ENCODE measurements at places on chromosomes 11 and 22.

GRCh38 chr22:19523240-19524169 is 705 bp downstream of the CLDN5 start:
- DNase-seq, result no peak

GRCh38 chr11:100820621-100821020 is 133.5 kb downstream of the ARHGAP42 start:
- DNase-seq, result no peak

DNA sequence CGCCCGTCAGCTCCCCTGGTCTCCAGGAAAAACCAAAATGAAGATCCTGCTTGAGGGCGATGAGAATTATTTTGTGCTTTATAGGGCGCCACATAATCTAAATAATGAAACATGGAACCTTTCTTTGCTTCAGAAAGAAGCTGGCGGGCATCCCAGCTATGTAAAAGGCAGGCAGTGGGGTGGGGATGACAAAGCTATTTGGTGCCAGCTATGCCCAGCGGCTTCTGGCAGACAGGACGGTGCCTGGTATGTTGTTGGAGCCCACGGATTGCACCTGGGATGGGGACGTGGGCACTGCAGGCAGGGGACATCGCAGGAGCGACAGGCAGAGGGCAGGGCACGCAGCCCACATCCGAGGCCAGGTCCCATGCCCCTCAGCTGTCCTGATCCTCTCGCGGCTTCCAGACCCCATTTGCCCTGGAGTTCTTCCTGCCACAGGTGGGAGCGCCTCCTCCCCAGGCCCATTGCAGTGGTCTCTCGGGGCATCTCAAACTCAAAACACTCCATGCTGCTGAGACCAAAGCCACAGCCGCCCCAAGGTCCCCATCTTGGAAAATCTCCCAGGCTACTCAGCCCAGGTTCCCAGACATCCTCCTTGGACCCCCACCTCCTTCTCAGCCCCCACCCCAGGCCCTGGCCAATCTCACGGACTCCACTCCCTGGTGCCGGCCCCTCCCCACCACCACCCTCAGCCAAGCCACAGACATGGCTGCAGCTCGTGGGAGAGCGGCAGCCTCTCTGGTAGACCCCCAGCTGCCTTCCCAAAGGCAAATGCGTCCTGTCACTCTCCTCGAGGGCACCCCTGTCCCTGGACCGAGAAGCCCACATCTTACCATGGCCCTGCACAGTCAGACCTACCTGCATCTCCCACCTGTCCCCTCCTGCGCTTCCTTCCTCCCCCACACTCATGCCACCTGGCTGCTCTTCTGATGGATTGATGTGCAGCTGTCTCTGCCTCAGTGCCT is 45.7 kb downstream of the SHISAL1 start:
- no peak for DNase-seq

- DNase-seq, result no peak
Measured at GRCh38 chr11:77203901-77204753, 76.1 kb downstream of the MYO7A start.

- peak; percentile 43 for DNase-seq
Measured at GRCh38 chr11:122659676-122660554, 4.4 kb downstream of the UBASH3B start.

GRCh38 chr11:15208378-15209222 is 93.9 kb downstream of the INSC start:
- peak; percentile 68 for DNase-seq

GRCh38 chr22:20430720-20431510 is 6.7 kb downstream of the SCARF2 start:
- DNase-seq, result peak; percentile 85

- DNase-seq, result no peak
Measured at GRCh38 chr11:44870181-44870580, 80.5 kb downstream of the TP53I11 start.

DNA sequence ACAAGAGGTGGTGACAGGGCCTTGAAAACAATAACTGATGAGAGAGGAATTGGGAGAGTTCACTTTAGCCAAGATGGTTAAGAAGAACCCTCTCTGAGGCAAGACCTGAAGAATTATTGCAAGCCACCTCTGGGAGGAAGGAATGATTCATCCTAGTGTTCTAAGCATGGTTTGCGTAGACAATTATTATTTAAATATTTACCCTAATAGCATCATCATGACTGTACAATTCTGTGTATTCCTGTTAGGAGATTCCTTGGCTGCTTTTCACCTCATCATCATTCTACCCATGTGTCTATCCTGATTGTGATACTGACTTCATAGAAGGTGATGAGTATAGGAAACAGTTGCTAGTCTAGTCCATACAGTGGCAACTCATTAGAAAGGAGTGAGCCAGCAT is 264.4 kb downstream of the DDX10 start:
- no peak for DNase-seq

DNA sequence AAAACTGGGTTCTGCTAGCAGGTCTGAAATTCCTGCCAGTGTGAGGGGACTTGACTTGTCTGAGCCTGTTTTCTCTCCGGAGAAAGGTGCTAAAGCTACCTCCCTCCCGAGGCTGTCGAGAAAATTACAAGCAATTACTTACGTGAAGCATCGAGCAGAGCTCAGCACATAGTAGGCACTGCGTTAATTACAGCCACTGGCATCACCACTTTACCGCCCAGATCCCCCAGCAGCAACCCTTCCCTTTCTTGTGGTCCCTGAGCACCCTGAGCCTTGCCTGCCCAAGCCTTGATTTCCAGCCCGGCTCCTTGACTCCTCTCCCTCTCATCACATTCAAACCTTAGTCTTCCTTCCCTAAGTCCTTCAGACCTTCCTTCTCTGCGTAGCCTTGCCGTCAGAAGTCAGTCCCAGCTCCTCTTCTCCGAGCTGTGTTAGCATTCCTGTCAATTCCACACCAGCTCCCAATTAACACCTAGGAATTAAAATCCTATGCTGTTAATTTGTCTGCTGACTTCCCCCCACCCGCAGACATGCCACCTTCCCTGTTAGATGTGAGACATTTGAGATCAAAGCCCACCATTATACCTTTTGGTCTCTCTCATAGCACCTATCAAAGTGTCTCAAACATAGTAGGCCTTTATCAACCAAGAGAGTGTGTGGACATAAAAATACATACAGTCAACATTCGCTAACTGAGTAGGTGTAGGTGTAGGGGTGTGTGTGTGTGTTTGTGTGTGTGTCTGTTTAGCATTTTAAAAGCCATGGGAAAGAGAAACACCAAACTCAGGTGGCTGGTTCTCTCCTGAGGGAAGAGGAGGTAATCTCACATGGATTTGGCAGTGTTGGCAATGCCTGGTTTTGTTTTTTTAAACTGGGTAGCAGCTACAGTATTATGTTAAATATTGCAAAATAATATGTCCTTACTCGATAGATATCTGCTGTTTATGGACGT is 2.8 kb upstream of the KCNJ5 start:
- DNase-seq, result no peak

- DNase-seq, result no peak
Measured at GRCh38 chr11:70710601-70711000, 312.3 kb downstream of the CTTN start.

DNA sequence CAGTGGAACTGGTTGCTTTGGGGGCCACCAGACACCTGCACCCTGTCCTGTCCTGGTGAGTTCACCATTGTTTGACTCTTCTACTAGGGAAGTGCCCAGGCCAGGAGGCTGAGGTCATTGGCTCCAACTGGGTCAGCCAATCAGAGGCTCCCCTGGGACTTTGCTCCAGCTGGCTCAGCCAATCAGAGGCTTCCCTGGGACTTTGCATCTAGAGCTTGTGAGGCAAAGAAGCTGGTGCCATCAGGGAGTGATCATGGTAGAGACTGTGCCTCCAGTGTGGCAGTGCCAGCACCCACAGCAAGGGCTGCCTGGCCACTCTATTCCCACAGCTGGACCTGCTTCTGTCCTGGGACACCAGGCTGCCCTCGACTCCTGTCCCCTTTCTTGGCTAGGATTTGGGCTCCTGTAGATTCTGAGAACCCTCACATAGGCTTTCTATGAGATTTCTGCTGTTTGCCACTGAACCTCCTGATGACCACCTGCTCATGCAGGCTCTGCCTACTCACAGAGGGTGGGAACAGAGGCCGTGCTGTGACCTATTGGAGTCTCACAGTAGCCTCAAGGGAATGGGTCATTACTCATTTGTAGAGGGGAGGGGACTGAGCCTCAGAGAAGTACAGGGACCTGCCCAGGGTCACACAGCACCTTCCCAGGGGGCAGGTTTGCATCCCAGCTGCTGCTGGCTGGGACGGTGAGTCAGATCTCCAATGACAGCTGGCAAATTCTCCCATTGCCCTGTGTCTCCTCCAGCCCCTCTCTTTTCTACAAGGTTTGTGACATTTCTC is 59.2 kb upstream of the SHISAL1 start:
- no peak for DNase-seq

DNA sequence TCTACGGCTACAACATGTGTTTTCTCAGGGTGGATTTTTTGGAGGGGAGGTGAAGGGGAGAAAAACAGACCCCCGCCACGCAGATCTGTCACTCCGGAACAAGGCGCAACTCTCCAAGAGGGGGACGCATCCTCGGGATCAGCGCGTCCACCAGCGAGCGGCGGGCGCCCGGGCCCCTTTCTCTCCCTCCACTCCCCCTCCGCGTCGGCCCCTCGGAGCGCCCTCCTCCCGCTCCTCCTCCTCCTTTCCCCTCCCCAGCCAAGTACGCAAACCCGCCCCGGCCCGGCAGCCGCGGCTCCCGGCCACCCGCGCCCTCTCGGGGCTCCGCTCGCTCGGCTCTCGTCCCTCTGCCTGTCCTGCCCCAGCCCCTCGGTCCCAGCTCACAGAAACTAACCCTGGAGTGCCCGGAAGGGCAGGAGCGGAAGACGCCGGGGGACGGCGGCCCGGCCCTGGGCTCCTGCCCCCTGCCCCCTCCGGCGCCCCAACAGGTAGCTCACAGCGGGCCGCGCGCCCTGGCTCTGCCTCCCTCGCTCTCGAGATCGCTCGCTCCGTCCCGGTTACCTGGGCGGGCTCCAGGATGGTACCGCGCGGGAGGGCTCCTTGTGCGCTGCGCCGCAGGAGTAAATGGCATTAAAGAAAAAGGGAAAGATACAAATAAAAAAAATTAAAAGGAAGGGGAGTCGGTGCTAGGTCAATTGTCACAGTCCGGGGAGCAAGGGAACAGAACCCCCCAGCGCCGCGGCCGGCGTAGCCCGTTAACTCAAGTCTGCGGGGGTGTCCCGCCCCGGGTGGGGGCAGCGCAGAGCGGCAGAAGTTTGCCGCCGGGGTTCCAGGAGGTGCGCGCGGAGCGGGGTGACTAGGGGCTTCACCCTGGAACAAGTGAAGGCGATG is 131.4 kb upstream of the C11orf58 start:
- no peak for DNase-seq

DNA sequence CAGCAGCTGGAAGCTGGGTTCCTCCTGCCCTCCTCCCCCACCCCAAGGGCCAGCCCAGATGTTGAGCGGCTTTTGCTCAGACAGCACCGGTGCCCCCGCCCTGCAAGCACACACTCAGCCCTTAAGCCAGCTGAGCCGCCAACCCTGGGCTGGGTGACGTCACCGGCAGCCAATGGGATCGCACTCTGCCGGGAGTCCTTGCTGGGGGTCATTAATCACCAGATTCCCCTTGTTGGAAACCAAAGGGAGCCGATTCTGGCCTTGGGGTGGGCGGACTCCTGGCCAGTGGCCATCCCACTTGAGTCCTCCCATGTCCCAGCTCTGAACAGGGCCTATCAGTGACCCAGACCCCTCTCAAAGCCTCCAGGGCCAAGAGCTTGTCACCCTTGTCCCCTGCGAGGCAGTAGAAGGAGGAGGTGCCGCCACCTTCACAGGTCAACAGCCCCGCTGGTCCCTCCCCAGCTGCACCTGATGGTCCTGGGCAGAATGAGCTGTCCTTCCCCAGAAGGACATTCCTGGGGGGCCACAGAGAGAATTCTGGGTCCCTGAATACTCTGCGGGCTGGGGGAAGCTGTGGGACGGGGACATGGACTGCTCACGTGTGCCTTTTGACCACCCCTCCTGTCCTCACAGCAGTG is 7.4 kb downstream of the DUSP8 start:
- DNase-seq, result peak; percentile 43

DNA sequence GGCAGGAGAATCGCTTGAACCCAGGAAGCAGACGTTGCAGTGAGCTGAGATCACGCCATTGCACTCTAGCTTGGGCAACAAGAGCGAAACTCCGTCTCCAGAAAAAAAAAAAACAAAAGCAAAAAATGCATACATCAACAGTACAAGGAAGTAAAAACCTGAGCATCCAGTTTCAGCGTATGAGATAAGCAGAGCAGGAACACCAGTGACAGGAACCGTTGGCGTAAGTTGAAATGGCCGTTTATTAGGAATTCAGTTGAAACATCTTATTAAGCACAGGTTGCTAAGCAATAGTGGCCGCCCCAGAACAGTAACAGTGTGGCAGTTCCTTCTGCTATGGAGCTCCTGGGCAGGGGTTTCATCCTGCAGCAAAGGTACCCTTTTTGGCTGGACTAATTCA is 4.0 kb upstream of the L3MBTL2 start:
- DNase-seq, result no peak

DNA sequence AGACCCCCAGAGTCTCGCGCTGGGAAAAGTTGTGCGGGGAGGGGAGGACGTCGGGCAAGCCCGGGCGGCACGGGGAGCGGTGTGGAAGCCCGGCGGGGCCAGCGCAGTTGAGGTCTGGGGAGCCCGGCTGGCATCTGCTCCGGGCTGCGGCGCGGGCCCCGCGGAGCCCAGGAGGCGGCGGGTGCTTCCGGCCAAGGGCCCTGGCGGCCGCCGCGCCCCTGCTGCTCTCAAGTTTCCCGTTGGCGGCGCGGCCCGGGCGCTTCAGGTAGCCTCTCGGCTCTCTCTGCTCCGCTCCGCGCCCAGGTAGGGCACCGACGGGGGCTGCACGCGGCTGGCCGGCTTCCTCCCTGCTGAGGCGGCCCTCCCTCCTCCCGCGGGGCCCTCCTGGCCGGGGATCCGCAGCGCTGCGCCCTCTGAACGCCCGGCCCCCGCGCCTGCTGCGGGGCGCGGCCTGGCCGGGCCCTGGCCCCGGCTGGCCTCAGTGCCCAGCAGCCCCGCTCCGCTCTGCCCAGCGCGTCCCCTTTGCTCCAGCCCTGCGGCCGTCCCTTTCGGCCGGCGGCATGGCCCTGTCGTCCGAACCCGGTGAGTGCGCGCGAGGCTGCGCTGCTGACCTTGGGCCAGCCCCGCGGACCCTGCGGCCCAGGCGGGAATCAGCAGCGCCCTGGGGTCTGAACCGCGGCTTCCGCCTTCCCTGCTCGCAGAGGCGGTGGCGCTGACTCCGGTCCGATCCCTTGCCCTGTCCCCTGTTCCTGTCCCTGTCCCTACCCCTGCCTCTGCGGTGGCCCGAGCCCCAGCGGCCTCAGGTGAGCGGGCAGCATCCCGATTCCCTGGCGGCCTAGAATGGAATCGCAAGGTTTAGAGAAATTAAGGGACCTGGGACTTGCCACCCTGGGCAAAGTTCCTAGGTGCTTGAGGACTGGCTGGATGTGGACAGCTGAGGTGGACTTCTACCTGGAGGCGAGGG is 4.3 kb upstream of the AMPD3 start:
- peak; percentile 71 for DNase-seq
